ENCODE measurements at places on chromosomes 3 and 15. TPM values are rescaled to one million over a fixed set of nuclear protein-coding genes. Genes with fewer than 3 reads are reported as not detected.

Gene DYNLT2B
- 13.4 TPM for total RNA-seq

Gene GPR87
- not detected for total RNA-seq

Gene CSTA
- total RNA-seq = 6.2 TPM

Gene CTXN2
- total RNA-seq = not detected

Gene BSN
- total RNA-seq = 0.12 TPM

Gene SIDT1
- not detected for total RNA-seq

Gene CCNB2
- 4.9 TPM for total RNA-seq

Gene EPHA3
- 1.9 TPM for total RNA-seq

Gene HDC
- total RNA-seq = not detected

Gene AADACL2
- not detected for total RNA-seq

Gene SHF
- 4.7 TPM for total RNA-seq

Gene TF
- total RNA-seq = 1.4 TPM

Gene CRYGS
- total RNA-seq = 1.1 TPM

Gene EAF2
- total RNA-seq = 0.43 TPM

Gene GNAI2
- total RNA-seq = 248 TPM

Gene FEZF2
- not detected for total RNA-seq

Gene HHLA2
- total RNA-seq = not detected

Gene ITIH1
- total RNA-seq = not detected

Gene CFAP161
- not detected for total RNA-seq

Gene TEX55
- total RNA-seq = not detected

Gene SAMMSON
- total RNA-seq = not detected

Gene SLCO2A1
- 0.47 TPM for total RNA-seq

Gene SEMA3B
- 10.6 TPM for total RNA-seq

Gene ADAMTS7
- total RNA-seq = 30.8 TPM

Gene OXNAD1
- total RNA-seq = 7.4 TPM

Gene ITIH3
- 10.7 TPM for total RNA-seq

Gene GAP43
- under 0.01 TPM for total RNA-seq

Gene VGLL3
- total RNA-seq = 103 TPM

Gene FANCD2OS
- total RNA-seq = not detected
